ENCODE measurements at places on chromosomes 4 and X.

GRCh38 chrX:38206542-38206941 lies 14.1 kb downstream of the SRPX start:
- no peak for DNase-seq

- no peak for DNase-seq
Measured at GRCh38 chr4:133130171-133130570, 18.9 kb upstream of the PCDH10 start.

GRCh38 chrX:78725287-78725686 lies 22.2 kb upstream of the LPAR4 start:
- DNase-seq: no peak

DNA sequence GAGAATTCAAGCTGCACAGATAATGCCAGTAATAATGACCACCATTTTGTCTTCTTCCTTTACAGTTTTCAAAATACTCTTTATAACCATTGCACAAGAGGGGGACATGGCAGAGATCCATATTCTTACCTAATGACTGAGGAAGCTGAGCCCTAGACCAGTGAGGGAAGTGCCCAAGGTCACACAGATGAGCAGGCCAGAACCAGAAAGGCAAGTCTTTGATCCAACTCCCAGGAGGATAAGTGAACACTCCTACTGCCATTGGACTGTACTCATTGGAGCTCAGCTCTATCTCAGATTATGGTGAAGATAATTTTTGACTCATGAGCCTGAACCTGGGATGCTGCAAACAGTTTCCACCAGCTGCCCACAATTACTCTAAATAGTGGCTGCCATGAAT lies 28.6 kb downstream of the AMER1 start:
- no peak for DNase-seq

GRCh38 chrX:54045563-54046228 lies 1.4 kb upstream of the PHF8 start:
- no peak for DNase-seq

- DNase-seq: no peak
Measured at GRCh38 chr4:24808261-24808660, 12.9 kb downstream of the SOD3 start.

Measured in AG09319 (cell line).